CD8-positive, alpha-beta memory T cell (primary cell): ENCODE measurements at places on chromosomes 5 and 9.

- DNase-seq, result no peak
These were observed 120.0 kb upstream of the RAI14 start for GRCh38 chr5:34535944-34536623.

- DNase-seq, result no peak
These were observed 165.4 kb downstream of the EPB41L4A start for GRCh38 chr5:112253478-112254250.

DNA sequence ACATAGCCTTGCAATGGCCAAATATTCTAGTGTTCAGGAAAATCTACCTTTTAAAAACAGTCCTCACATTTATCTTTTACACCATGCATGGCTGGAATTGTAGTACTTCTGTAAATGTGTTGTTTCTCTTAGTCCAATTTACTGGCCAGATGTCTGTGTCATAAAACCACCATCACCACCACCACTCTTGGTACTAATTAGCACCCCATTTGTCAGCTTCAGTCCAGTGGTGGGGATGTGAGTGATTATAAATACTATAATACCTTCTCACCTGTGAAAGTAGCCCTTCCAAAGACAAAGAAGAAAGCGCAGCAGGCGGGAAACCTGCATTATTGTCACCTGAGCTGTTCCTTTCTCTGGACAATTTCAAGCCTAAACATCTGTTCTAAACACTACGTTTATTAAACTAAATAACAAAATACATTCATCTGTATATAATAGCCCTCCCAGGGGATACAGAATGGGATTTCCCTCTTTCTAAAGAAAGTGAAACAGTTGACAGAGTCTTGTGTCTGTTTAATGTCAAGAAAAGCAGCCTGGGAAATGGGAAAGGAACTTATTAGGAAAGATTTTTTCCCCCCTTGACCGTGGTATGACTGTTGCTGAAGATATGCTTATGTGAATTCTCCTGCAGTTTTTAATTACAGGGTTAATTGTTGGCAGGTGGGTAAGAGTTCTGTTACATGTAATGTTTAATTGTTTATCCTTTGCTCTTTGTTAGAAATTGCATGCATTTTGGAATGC is 144.5 kb upstream of the NUDT12 start:
- DNase-seq, result no peak

DNA sequence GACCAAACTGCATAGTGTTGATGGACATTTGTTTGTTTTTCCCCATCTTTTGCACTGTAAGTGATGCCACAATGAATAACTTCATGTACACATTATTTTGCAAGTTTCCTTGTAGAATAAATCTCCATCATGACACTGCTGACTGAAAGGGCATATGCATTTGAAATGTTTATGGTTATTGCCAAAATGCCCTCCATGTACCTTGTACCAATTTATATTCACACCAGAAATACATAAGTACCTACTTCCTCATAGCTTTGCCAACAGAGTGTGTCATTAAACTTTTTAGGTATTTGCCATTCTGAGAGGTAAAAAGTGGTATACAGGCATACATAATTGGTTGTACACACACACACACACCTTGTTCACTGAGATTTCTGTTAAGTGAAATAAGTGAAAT is 361.0 kb upstream of the PCSK5 start:
- no peak for DNase-seq

DNA sequence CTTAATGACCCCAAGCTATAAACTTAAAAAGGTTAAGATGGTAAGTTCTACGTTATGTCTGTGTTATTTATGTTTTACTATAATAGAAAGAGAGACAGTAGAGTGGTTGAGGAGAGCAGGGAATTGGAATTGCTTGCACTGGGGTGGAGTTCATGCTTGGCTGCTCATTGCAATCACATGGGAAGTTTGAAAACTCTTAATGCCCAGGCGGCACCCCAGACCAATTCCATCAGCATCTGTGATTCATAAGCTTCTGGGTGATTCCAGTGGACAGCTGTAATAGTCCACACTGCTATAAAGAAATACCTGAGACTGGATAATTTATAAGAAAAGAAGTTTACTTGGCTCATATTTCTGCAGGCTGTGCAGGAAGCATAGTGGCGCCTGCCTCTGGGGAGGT is 323.9 kb upstream of the MSX2 start:
- DNase-seq, result no peak

DNA sequence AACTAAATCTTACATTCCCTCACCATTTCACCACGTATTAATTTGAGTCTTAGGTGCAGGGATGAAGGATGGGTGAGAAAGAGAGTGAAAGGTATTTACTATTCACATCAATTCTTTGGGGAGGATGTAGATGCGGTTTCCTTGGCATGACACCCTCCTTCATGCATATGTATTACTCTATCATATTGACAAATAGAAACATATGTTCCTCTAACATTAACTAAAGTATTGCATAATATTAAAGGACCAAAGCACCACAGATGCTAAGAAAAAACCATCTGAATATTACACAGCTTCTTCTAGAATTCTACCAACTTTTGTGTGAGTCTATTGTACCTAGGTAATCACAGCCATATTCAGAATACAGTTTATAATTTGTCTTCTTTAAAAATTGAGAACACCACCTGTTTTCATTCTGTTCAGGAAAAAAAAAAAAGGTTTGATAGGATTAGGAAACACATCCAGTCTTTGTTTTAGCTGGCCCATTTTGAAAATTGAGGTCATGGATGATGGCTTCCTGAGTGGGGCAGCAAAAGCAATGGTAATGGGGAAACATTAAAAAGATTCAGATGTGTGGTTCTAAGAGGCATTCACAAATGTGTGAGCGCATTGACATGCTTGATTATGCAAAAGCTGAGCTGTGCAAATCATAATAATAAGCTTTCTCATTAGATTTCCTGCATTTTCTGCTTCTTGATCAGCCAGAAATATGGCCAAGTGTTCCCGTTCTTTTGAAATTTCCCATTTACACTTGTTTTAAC is 1011.5 kb upstream of the NUDT12 start:
- DNase-seq, result no peak

- peak; percentile 78 for DNase-seq
These were observed 7.4 kb downstream of the SLC12A7 start for GRCh38 chr5:1104327-1105006.

DNA sequence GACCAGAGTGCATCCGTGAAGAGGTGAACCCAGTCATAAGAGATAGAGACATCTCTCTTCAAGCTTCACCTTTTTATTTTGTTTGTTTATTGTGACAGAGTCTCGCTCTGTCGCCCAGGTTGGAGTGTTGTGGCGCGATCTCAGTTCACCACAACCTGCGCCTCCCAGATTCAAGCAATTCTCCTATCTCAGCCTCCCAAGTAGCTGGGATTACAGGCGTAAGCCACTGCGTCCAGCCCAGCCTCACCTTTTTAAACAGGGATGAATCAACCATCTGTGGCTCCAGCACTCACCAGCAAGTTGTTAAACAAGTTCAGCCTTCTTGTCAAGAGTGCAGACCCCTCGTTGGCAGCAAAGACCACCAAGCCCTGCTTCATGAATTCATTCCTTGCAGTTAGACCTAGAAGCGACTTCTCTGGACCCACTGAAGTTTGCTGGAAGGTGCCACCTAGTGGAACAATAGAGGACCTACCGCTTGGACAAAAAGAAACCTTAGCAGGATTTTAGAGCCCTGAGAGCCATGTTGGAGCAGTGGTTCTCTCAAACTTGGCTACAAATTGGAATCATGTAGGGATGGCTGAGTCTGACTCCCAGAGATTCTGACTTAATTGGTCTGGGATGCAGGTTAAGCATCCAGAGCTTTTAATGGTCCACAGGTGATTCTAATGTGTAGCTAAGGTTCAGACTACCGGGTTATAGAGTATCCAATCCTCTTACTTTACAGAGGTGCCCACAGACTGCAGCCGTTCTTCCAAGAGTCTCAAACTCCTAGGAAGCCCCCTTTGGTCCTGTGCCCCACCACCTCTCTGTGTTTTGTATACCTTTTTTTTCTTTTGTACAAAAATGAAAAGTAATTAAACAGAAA is 10.5 kb upstream of the GALNT10 start:
- DNase-seq, result peak; percentile 41

- no peak for DNase-seq
These were observed 1821.0 kb downstream of the EFNA5 start for GRCh38 chr5:105849701-105850100.

GRCh38 chr5:54868511-54869483 is 116.6 kb downstream of the ESM1 start:
- no peak for DNase-seq

- no peak for DNase-seq
These were observed 281.2 kb downstream of the ARHGEF28 start for GRCh38 chr5:73907164-73907563.

DNA sequence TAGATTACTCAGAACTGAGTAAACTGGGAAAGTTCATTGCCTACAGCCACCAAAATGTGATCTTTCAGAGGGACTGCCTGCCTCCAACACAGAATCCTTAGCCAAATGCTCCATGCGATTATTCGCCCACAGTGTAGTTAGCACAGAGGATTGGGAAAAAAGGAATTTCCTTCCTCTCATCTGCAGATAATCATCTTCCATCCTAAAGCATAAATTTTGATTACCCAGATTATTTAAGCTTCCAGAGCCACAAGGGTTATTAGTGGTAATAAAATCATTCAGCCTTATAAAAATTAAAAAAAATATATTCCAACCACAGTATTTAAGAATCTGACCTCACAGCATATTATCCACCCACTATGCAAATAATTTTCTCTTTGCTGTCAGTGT is 285.3 kb upstream of the GRAMD2B start:
- DNase-seq, result no peak

GRCh38 chr5:139389701-139390638 is at the start of gene MZB1:
TSS of gene MZB1 (minus strand) at chr5:139389913. CDS start at chr5:139389856, 57 bp downstream.
- DNase-seq, result peak; percentile 41

- no peak for DNase-seq
These were observed 4.6 kb downstream of the PTGES start for GRCh38 chr9:129748249-129748648.

GRCh38 chr5:16321284-16321683 is 141.7 kb upstream of the MARCHF11 start:
- DNase-seq, result no peak

GRCh38 chr5:138595180-138595795 is 20.1 kb upstream of the HSPA9 start:
- no peak for DNase-seq

DNA sequence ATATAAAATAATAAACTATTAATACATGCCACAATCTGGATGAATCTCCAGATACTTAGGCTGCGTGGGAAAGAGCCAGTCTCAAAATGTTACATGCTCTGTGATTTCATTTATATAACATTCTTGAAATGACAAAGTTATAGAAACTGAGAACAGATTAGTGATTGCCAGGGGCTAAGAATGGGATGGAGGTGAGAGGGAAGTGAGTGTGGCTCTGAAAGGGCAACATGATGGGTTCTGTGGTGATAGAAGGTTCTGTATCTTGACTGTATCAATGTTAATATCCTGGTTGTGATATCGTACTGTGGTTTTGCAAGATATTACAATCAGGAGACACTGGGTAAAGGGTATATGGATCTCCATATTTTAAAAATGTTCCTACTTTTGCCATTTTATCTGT is 50.7 kb downstream of the SPEF2 start:
- DNase-seq, result no peak

DNA sequence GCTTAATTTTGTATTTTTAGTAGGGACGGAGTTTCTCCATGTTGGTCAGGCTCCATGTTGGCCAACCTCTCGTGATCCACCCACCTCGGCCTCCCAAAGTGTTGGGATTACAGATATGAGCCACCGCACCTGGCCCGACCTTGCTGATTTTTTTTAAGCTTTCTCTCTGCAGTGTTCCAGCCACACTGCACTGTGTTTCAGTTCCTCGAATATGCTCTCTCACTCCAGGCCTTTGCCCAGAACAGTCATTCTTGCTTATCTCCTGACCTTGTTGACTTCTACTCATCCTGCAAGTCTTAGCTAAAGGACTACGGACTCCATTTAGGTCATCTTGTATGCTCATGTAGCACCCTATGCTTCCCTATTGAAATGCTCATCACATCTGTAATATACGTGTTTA is 3.3 kb downstream of the SNAPC3 start:
- DNase-seq, result no peak

DNA sequence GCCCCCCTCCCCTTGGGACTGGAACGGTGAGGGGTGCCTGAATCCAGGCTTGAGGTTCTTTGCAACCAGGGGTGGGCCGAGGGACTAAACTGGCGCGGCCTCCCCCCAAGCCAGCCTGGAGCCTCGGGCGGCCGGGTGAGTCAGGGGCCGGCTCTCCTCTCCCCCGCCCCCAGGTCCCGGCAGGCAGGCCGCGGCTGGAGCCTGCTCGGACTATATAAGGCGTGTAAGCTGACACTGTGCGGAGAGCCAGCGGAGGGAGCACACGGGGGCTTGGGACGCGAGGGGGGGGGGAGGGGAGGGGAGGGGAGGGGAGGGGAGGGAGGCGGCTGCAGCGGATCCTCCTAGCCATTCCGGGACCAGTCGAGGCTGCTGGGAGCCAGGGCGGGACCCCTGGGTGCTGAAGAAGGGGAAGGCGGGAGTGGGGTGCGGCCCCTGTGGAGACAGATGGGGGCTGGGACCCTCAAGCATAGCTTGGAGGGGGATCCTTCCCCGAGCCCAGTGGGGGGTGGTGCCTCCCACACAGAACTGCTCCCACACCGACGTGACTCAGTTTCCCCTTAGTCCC is 595 bp downstream of the PDLIM7 start:
- no peak for DNase-seq

DNA sequence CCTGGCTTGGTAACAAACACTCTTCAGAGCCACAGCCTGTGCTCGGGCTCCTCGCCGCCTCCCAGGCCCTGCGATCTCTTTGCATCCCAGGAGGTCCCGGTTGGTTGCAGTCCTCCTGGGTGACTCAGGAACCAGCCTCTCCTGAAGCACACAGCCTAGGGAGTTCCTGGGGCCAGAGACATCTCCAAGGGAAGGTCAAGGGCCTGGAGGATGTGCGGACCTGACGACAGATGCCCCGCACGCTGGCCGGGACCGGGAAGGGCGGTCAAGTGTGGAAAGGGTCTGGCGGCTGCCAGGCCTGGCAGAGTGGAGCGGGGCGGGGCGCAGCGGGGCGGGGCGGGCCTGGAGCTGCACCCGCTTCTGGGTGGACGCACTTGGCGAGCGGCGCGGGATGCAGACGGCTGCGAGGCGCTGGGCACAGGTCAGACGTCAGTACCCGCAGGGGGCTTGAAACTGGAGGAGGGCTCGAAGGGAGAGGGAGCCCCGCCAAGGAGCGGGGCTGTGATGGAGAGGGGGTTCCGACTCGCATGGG is 45.0 kb upstream of the PRSS3 start:
- peak; percentile 48 for DNase-seq

DNA sequence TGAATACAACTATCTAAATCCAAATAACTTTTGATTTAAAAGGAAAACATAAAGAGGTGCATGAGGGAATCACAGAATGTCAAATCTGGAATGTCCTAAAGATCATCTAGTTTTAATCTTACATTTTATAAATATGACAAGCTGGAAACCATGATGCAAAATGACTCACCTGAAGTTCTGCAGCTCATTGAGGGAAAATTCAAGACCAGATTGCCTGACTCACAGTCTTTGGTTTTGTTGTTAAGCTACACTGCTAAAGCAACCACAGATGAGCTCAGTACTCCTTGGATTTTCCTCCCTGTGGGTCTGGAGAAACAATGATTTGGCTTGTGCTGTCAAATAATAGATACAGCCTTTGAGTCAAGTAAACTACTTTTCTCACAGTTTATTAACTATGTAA is 19.1 kb upstream of the EDIL3 start:
- DNase-seq, result no peak

- no peak for DNase-seq
These were observed 214.4 kb downstream of the NSG2 start for GRCh38 chr5:174259696-174260420.
